ENCODE measurements at places on chromosomes 16 and 17.

GRCh38 chr16:9296271-9296590 lies 204.8 kb downstream of the HAPSTR1 start:
- DNase-seq: no peak

DNA sequence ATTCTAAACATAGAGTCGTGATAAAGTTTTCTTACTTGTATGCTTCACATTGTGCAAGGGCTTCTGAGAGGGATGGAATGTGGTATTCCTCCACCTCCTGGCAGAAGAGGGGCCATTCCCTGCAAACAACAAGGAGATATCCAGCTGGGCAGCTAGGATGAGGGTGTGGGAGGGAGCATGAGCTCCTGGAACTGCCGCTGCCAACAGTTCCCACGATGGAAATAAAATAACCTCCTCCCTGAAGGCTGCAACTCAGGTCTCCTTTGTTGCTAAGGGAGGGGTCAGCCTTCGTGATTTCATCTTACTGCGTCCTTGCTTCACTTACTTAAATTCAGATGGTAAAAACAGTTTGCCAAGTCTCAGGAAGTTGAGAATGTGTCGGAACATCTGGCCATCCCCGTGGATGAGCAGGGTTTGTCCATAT lies 15.6 kb downstream of the PLEKHG4 start:
- no peak for DNase-seq

- no peak for DNase-seq
These were observed 28.6 kb downstream of the GTF3C1 start for GRCh38 chr16:27520982-27521673.

GRCh38 chr16:81366316-81366932 lies 51.7 kb downstream of the GAN start:
- DNase-seq: no peak

GRCh38 chr17:30961209-30962188 lies 9.3 kb upstream of the RNF135 start:
- no peak for DNase-seq

GRCh38 chr17:17910060-17910459 lies 62.1 kb downstream of the TOM1L2 start:
- DNase-seq: no peak

GRCh38 chr16:2037647-2038381 lies 9.8 kb downstream of the NTHL1 start:
- no peak for DNase-seq

GRCh38 chr16:85634747-85635544 lies 21.8 kb downstream of the GSE1 start:
- no peak for DNase-seq

DNA sequence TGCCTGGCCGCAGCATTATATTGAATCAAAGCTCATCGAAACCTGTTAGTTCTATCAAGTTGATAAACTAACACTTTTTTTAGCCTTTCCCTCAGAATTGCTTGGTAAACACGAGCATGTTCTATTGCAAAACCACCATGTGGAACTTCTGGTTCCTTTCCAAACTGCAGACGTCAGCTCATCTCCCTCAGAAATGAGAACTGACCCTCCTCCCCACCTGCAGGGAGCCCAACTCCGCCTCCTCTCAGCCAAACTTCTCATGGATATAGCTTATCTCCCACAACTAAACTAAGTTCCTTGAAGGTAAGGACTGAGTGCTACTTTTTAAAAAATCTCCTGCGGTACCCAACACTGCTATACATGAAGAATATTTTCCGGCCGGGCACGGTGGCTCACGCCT lies 6.7 kb downstream of the SHMT1 start:
- no peak for DNase-seq

- no peak for DNase-seq
These were observed 198.1 kb upstream of the CPHXL start for GRCh38 chr16:75924397-75924796.

DNA sequence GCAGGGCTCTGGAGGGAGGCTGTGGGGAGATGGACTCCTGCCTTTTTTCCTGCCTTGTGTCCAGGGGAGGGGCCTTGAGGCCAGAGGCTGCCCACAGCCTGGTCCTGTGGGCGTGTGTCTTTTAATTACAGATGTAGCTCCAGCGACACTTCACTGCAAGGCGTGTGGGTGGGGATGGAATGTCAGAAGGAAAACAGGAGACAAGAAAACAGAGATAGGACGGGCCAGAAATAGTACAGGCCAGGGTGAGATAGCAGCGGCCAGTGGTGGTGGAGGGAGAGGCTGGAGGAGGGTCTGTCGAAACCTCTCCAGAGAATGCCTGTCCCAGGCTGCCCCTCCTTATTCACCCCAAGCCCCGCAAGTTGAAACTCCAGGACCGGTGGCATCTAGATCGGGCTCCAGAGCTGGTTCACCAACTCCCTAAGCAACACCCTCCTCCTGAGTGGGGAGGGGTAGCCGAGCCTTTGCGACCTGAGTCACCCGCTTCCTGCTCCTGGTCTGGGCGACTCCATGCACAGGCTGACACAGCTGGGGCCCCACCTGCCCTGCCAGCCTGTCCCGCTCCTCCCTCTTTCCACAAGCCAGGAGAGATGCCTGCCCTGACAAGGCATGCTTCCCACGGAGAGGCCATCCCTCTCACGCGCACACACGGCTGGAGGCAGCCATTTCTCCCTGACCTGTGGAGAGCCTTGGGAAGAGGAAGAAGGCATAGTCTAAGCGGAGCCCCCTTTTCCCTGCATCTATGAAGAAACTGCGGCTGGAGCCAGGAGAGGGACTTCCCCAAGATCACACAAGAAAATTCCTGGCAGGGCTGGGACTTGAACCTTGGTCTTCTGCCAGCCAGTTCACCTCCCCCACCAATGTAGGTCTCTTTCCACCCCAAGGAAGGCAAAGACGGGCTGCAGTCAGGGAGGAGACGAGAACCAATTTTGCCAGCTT lies 6.6 kb upstream of the JUP start:
- DNase-seq: no peak

DNA sequence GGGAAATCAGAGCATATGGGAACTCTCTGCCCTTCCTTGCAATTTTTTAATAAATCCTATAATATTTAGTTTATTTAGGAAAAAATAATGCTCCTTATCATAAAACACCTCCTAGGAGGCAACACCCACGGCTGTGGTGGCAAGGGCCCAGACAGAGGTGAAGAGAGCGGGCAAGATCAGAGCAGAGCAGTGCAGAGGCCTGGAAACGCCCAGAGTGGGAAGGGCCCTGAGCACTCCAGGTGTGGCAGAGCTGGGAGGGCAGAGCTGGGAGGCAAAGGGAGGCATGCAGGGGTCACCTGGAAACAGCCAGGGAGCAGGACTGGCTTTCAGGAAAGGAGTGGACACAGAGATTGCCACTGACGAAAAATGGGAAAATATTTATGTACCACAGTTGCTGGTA lies 17.3 kb downstream of the FBXO31 start:
- no peak for DNase-seq
